ENCODE measurements at places on chromosomes 12 and 14.

GRCh38 chr14:51954031-51954430 is 35.3 kb upstream of the RTRAF start:
- DNase-seq, result no peak

DNA sequence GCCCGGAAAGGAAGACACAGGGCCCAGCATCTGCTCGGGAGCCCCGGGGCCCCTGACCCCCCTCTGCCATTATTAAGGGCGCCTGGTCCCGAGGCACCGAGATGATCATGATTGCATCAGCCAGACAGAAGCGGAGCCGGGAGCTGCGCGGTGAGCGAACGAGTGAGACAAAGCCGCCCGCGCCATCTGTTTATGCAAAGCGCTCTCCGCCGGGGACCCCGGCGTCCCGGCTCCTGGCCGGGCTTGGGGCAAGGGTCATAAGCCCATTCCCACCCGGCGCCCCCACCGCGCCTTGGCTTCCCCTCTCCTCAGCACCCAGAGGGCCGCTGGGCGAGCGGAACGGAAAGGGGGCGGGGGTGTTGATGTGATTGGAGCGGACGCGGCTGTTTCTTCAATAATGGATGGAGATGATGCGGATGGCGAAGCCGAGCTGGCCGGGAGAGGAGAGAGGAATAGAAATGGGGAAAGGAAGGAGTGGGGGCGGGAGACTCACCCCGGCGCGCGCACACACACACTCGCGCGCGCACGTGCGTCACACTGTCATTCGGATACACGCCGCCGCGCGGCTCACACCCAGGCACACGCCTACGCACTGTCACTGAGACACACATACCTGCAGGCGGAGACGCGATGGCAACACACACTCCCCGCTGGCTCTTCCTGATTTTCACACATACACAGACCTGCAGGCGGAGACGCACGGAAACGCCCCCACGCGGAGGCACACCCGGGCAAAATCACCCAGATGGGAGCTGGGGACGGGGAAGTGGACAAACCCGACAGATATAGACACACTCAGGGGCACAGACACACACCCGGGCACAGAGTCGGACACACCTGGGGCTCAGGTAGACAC is 10.7 kb downstream of the STAC3 start:
- DNase-seq, result peak; percentile 55

DNA sequence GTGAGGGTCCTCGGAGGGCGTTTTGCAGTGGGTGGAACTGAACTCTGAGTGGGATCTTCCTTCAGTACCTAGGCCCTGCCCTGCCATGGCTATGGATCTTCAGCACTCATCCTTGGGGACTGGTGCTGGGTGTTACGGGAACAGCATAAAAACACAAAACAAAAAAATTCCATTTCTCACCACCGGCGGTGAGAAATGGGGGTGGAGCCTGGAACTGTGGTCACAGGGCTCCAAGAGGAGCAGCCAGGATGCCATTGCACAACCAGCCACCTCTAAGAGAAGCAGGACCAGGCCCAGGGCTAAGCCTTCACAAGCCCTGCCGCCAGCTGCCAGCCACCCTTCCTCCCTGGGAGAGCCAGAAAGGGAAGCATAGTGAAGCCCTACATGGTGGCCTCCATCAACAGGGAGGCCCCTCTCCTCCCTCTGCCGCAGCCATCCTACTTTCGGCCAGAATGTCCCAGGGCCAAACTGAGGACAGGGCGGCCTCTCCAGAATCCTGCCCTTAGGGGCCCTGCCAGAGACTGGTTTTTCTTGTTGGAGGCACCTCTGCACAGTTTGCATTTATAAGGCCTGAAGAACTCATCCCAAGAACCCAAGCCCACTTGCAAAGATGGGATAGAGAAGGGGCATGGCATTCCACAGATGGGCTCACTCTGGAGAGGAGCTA is 76.5 kb downstream of the VCPKMT start:
- DNase-seq, result no peak

DNA sequence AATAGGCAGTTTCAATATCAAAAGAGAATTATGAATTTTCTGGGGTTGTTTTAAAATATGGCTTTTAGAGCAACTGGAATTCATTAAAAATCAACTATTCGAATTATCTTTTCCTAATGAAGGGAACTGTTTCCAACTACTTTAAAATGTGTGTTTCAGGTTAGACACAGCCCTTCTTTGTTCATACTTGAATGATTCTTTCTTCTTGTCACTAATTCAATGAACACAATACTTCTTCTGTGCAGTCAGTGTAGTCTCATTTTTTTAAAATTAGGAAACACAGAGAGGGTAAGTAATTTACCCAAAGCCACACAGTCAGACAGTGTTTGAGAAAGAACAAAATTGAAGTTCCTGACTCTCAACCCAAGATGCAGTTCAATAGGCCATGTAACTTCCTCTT is 414.0 kb downstream of the CCDC91 start:
- no peak for DNase-seq

GRCh38 chr12:32069071-32069470 is 37.6 kb upstream of the BICD1 start:
- DNase-seq, result no peak

GRCh38 chr12:113852264-113852663 is 113.9 kb downstream of the RBM19 start:
- DNase-seq, result no peak

DNA sequence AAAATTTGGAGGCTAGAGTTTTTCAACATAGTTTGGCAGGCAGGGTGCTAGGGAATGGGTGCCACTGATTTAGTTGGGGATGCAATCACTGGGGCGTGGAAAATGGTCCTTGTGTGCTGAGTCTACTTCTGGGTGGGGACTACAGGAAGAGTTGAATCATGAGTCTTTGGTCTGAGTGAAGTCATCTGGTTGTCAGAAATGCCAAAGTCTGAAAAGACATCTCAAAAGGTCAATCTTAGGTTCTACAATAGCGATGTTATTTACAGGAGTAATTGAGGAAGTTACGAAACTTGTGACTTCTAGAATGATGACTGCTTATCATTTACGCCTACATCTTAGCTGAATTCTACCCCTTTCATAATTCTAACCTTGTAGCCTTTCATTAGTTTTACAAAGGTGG is 209.1 kb downstream of the NUBPL start:
- DNase-seq, result no peak

DNA sequence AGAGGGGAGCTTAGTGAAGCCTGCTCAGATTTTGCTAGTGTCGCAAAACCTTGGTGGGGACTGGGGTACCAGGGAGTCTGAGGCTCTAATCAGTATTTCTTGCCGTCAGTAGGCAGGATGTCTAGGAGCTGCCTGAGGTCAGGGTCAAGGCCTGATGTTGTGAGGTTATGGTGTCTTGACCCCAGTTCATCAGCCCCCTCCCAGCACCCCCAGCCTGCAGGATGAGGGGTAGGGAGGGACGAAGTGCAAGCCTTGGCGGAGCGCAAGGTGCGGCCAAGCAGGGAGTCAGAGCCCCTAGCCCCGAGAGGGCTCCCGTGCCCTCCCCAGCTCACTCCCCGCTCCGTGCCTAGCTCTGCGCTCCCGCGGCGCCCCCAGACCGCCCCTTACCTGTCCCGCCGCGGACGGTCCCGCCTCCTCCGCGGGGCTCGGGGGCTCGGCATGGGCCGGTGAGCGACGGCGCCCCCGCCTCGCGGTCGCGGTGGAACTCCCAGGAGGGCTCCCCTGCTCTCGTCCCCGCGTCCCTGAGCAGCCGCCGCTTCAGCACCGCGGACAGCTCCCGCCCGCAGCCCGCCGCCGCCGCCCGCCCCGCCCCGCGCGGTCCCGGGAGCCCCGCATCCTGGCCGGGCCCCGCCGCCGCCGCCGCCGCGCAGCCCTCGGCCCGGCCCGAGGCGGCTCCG is 347 bp downstream of the SYNDIG1L start:
- peak; percentile 53 for DNase-seq

- no peak for DNase-seq
These were observed 254.8 kb downstream of the MSRB3 start for GRCh38 chr12:65533177-65533883.

DNA sequence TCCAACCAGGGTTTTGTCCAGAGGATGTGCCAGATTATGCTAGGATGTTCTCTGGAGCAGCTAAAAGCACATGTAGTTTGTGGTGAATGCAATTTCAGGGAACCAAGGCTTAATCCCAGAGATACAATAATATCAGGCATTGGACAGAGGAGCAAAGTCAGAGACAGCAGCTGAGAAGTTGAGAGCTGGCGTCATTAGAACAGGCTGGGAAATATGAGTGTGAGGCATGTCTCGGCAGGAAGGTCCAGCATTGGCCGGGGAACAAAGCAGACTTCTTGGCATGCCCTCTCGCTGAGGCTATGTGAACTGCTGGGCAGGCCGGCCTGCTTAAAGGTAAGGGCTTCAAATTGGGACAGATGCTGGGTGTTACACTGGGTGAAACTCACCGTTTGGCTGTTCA is 125.4 kb downstream of the CAND1 start:
- no peak for DNase-seq

DNA sequence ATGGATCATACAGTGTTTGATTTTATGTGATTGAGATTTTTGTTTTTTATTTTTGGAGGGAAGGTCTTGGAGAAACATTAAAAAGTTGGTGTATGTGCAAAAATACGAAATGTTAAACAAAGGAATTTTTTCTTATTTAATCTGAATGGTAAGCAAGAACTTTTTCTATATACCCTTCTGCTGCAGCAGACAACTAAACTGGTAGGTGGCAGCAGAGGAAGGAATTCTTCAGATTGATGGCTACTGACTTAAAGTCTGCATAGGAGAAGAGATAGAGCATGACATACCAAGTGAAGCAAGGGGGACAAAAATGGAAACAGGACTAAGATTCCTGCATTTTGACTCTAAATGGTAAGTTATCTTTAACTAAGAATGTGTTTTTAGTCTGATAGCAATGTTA is 42.0 kb upstream of the A2ML1 start:
- DNase-seq, result peak; percentile 8

GRCh38 chr14:39181693-39182047 is 6.6 kb downstream of the PNN start:
- no peak for DNase-seq

GRCh38 chr12:42008996-42009395 is 135.7 kb downstream of the GXYLT1 start:
- DNase-seq, result no peak

DNA sequence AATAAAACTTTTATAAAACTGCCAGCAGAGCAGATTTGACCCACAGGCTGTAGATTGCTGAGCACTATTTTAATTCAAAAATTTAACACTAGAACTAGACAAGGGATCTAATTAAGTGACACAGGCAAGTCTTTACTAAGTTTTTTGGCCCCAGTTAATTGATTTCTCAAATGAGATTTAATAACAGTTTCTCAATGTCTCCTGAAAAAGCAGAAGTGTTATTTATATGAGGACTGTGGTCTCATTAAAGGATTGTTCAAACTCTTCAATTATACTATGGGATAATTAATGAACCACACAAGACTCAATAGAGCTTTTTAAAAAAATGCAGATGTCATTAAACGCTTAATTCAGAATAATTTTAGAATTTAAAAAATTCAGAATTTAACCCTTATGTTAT is 1.9 kb downstream of the HEATR5A start:
- no peak for DNase-seq

GRCh38 chr12:53241623-53242412 is 9.8 kb upstream of the RARG start:
- DNase-seq, result no peak

- DNase-seq, result no peak
These were observed 55.0 kb downstream of the IGF1 start for GRCh38 chr12:102425109-102426039.

GRCh38 chr12:77214136-77214535 is 148.8 kb upstream of the E2F7 start:
- peak; percentile 57 for DNase-seq

DNA sequence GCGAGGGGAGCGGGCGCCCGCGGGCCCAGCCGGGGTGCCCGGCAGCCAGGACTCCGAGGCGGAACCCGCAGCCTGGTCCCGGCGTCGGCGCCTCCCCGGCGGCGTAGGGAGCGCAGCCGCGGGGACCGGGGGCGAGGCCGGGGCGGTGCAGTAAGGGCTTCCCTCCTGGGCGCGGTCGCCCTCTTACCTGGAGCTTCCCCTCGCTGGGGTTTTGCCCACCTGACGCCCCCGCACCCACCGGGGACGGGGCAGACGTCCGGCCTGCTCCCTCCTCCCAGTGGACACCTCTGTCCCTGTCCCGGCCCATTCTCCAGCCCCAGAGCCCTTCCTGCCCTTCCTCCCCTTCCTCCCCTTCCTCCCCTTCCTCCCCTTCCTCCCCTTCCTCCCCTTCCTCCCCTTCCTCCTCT is 413 bp upstream of the TUBA1C start:
- peak; percentile 68 for DNase-seq

- no peak for DNase-seq
These were observed 193.6 kb upstream of the FSCB start for GRCh38 chr14:44700694-44701093.

DNA sequence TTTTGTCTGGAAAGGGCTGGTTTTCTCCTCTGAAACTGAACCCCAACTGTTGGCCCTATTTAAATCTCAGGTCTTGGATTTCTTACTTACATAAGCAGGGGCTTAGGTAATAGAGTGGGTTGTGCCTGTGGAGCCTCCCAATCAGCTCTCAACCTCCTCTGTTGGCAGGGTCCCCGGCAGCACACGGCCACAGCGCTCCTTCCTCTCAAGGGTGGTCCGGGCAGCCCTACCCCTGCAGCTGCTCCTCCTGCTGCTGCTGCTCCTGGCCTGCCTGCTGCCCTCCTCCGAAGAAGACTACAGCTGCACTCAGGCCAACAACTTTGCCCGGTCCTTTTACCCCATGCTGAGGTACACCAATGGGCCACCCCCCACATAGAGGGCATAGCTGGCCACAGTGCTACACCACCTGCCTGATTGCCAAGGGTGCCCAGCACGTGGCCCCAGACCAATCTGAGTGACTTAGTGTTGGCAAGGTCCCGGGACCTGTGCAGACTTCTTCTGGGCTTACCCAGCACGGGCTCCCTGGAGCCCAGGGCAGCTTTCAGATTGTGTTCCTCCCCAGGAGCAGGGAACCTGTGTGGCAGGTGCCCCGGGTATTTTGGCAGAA is 68.9 kb downstream of the ESR2 start:
- no peak for DNase-seq

- DNase-seq, result peak; percentile 50
These were observed 14.2 kb upstream of the TXNRD1 start for GRCh38 chr12:104201238-104202001.

DNA sequence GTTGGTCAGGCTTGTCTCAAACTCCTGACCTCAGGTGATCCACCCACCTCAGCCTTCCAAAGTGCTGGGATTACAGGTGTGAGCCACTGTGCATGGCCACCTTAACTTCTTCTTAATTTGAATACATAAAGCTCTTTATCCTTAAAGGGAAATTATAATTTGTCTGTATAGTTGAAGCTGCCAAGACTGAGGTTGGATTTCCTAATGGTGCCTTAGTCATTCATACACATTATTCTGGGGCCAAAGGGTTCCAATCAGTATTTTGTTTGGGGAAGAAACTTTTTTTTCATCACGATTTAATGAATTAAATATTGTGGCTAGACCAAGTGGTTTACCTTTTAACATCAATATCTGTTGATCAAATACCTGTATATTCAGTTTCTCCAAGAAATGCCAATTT is 135.9 kb downstream of the SYT1 start:
- peak; percentile 7 for DNase-seq

DNA sequence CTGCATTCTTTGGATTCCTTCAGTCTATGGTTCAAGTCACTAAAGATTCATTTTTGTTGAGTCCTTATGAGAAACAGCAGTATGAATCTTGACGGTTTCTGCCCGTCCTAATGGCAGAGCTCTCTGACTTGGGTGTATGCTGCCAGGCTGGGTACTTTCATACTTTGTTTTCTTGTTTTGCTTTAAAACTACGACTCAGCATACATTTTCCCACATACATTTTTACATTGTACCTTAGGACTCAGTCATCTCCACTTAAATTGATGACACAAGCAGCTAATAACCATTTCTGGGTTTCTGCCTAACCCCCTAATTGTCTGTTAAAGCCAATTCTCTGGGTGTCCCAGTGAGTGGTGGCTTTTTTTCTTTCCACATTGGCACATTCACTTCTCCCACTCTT is 4.8 kb upstream of the DDX55 start:
- DNase-seq, result no peak

- no peak for DNase-seq
These were observed 113.3 kb downstream of the SMOC1 start for GRCh38 chr14:69992564-69992963.
